ENCODE measurements at places on chromosomes 16 and 17. TPM values are rescaled to one million over a fixed set of nuclear protein-coding genes. Genes with fewer than 3 reads are reported as not detected.

Gene GGNBP2
- 79.7 TPM for polyA plus RNA-seq

Gene CETP
- polyA plus RNA-seq = 5.6 TPM

Gene TBC1D3L
- polyA plus RNA-seq = 15.0 TPM

Gene CCL15
- not detected for polyA plus RNA-seq

Gene ANKRD40CL
- polyA plus RNA-seq = not detected

Gene UTS2R
- polyA plus RNA-seq = 2.6 TPM

Gene KRT23
- polyA plus RNA-seq = 0.35 TPM

Gene KRT33B
- not detected for polyA plus RNA-seq

Gene DPEP3
- polyA plus RNA-seq = not detected

Gene AIPL1
- not detected for polyA plus RNA-seq

Gene MC1R
- polyA plus RNA-seq = 4.0 TPM

Gene SP6
- polyA plus RNA-seq = 0.61 TPM

Gene HAS3
- polyA plus RNA-seq = 2.7 TPM

Gene CXCL16
- polyA plus RNA-seq = 4.2 TPM

Gene INO80E
- polyA plus RNA-seq = 32.7 TPM

Gene CCDC154
- polyA plus RNA-seq = 1.6 TPM

Gene PHAF1
- polyA plus RNA-seq = 23.9 TPM

Gene WWOX
- 17.2 TPM for polyA plus RNA-seq

Gene C16orf87
- polyA plus RNA-seq = 31.4 TPM

Gene COL1A1
- polyA plus RNA-seq = 3,052 TPM

Gene ZACN
- polyA plus RNA-seq = 8.0 TPM

Gene AANAT
- 0.66 TPM for polyA plus RNA-seq

Gene SULT1A1
- 12.7 TPM for polyA plus RNA-seq

Gene SOX15
- polyA plus RNA-seq = 3.5 TPM

Gene IRX6
- not detected for polyA plus RNA-seq

Gene HASPIN
- 4.2 TPM for polyA plus RNA-seq

Gene SEPTIN12
- polyA plus RNA-seq = not detected

Gene GGT6
- not detected for polyA plus RNA-seq

Gene ENPP7
- polyA plus RNA-seq = not detected

Gene IFT20
- polyA plus RNA-seq = 42.7 TPM

Gene KRTAP4-4
- not detected for polyA plus RNA-seq

Gene SOST
- 0.25 TPM for polyA plus RNA-seq

Gene TBC1D26
- polyA plus RNA-seq = 0.29 TPM

Gene GDPD1
- polyA plus RNA-seq = 2.4 TPM

Gene FBXO39
- not detected for polyA plus RNA-seq

Gene CENPT
- 36.4 TPM for polyA plus RNA-seq

Gene SCN4A
- polyA plus RNA-seq = 50.7 TPM

Gene CD300E
- 0.13 TPM for polyA plus RNA-seq

Gene LDHD
- not detected for polyA plus RNA-seq

Gene HSD3B7
- 8.2 TPM for polyA plus RNA-seq

Gene SAMD14
- 5.2 TPM for polyA plus RNA-seq

Gene CLN3
- 13.0 TPM for polyA plus RNA-seq

Gene LRRC46
- 0.60 TPM for polyA plus RNA-seq

Gene TMEM220
- polyA plus RNA-seq = 8.7 TPM

Gene LGALS3BP
- polyA plus RNA-seq = 44.9 TPM

Gene DOC2A
- polyA plus RNA-seq = not detected

Gene KRT39
- not detected for polyA plus RNA-seq

Gene DNAH17
- polyA plus RNA-seq = not detected
